NCI-H510A (cell line): ENCODE measurements at places on chromosomes 3 and 15.

DNA sequence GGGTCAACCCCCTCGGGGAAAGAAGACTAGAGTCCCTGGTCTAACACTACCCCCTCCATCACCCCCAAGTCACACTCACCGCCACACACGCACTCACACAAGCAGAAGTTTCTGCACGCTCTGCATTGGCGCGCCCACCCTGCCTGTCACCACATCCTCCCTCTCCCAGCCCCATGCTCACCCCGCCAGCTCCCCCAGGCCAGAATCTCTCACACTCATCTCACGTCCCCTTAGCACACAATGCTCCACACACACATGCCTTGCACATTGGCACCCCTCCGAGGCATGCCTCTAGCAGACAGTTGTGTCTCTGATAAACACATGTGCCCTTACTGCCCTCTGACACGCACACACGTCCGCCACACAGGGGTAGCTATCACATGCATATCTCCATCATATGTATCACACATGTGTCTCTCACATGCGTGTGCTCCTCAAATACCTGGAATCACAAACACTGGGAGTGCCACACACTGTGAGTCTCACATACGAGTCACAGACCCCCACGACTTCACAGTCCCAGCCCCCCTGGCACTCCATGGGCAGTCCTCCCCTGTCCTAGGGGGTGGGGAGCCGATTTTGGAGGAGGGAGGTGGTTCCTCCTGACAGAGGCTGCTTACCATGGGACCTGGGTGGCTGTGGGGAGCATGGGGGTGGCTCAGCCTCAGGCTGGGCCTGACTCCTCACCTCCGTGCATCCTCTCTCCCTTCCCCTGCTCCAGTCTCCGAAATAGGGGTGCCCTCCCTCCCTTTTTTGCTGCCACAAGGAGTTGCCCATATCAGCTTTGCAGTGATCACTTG, 898 bp downstream of the FBLN2 start:
- no peak for DNase-seq

DNA sequence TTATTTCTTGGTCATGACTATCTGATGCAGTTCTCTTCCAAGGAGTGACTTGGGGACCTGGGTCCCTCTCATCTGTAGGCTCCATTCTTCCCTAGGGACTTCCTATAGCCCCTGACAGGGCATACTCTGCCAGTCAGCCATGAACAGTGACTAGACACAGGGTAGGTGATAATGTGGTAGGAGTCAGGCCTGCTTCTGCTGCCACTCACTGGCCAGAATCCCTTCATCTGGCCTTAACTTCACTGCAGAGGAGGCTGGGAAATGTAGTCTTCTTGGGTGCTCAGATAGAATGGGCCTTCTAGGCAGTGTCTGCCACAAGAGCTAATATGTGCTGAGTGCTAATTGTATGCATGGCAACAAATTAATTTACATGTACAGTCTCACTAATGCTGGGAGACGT, 84.5 kb downstream of the CACNA2D3 start:
- no peak for DNase-seq

- DNase-seq = no peak
These were observed 481.5 kb downstream of the LPP start for GRCh38 chr3:188635258-188636042.

DNA sequence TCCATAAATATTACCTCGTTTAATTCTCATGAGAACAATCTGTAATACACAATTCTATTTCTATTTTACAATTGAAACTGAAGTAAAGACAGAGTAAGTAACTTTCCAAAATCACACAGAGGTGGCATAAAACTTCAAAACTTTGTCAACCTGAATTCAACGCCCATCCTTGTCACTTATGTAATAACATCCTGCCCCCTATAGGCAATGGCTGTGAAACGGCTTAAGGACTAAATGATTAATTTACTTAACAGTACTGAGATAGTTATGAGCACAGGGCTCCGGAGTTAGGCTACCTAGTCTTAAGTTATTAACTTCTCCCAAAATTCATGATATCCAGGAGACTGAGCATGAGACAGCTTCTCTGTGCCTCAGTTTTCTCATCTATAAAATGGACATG, 293.1 kb upstream of the CHRM5 start:
- DNase-seq = no peak

GRCh38 chr3:112486811-112487505, 12.3 kb downstream of the BTLA start:
- no peak for DNase-seq

GRCh38 chr3:38588995-38589937, 60.2 kb downstream of the SCN5A start:
- DNase-seq = no peak

DNA sequence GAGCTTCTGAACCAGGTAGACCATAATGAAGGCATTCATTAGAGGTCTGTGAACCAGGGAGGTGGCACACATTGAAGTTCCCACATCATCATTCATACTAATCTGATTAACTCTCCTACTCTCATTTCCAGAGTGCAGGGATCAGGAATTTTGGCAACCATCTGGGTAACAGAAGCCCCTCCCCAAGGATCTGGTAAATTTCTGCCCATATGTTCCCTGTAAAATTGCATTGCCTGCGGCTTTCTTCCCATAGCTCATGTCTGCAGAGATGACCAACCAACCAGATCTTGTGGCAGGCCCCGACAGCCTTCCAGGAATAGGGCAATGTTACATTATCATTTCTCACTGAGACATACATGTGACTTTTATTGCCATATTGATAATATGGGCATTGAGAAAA, 111.4 kb upstream of the CHL1 start:
- no peak for DNase-seq

- DNase-seq = no peak
These were observed 40.3 kb upstream of the PARL start for GRCh38 chr3:183924956-183925355.

DNA sequence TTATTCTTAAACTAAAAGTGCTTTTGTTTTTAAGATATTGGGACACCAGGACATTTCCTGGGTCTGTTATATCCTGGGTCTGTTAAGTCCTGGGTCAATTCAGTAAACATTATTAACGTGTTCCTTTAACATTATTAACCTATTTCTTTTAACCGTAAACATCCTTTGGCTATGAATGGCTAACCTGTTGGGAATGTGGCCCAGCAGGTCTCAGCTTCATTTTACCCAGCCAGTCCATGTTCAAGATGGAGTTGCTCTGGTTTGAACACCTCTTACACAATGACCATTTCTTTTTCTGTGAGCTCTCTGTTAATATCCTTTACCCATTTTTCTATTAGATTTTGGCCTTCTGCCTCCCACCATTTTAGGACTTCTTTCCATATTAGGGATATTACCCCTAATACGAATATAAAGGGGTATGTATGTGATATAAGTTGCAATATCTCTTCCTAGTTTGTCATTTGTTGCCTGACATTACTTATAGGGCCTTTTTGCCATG, 88.9 kb upstream of the NEDD4 start:
- no peak for DNase-seq

DNA sequence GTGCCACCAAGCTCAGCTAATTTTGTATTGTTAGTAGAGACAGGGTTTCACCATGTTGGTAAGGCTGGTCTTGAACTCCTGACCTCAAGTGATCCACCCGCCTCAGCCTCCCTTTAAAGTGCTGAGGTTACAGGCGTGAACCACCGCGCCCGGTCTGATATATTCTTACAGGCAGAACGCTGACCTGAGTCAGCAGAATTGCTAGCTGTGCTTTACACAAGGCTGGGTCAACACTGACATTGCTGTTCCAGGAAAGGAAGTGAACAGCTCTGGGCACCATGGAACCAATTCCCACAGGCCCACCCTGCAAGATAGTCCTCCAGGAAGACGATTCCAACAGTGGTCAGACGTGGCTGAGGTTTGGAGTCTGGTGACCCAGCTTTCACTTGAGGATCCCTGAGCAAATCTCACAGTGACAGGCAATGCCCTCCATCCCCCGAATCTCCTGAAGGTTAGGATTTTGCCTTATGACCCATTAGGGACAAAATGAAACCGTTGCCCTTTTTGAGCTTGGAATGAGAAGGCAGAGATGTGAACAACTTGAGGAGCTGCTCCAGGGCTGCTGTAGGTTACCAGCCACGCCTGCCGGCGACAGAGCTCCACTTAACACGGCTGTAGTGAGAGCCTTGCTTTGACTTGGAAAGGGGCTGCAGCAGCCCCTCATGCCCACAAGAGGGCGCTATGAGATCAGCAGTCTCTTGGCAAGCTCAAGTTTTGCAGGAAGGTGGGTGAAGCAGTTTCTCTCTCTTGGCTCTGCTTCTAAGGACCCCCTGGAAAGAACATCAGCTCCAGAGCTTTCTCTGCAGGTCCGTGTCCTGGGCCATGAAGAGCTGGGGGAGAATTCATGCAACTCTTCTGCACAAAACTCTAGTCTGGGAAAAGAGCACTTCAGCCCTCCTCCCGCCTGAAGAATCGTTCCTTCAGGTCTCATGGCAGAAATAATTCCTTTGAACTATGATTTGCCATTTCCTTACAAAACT, 74.1 kb downstream of the SENP2 start:
- DNase-seq = peak; percentile 9

DNA sequence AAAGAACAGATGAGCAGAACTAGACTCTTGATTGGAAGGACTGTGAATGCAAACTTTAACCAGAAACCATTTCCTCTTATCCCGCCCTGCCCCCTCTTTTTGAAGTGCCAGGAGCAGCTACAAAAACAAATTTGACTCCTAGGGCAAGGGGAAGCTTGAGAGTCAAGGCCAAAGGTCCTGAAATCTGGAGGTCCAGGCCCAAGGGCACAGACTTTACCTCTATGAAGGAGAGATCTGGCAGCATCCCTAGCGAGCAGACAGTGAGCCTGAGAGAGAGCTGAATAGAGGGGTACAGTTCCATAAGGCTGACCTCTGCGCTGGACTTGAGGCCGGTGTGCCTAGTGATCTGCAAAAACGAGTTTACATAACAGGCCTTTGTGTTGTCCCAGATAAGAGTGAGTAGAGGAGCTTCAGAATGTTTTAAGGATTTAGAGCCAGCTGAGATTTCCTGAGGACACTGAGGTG, 5.1 kb downstream of the RAB43 start:
- DNase-seq = no peak

DNA sequence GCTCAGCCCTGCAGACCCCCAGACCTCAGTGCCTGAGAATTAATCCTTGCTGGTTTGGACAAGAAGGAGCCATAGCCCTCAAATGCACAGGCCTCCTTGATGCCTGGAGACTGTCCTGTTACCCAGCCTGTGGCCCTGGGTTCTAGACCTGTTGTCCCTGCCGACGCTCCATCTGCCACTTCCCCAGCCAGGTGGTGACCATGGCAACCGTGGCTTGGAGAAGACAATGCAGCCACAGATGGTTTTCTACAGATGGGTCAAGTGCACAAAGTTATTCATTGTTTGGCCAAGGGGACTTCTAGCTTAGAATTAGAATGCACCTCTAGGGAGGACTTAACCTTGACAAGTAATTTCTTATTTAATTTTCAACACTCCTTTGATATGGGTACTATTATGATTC, 297.1 kb downstream of the UACA start:
- DNase-seq = no peak

DNA sequence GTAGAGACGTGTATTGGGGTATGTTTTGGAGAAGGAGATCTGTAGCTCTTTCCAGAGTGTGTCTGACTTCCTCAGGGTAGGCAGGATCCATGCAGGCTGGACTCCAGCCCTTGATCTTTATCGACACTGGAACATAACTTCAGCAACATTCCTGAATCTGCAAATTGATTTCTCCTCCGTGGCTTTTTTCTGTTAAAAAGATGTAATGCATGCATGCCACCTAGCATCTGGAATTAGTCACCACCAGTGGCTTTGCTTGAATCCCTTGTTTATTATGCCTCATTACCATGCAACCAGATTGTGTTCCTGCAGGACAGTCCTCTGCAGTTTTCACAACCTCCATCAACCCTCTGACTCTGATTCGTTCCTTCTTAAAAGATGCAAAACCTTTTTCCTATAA, 86.1 kb downstream of the CCNL1 start:
- no peak for DNase-seq

DNA sequence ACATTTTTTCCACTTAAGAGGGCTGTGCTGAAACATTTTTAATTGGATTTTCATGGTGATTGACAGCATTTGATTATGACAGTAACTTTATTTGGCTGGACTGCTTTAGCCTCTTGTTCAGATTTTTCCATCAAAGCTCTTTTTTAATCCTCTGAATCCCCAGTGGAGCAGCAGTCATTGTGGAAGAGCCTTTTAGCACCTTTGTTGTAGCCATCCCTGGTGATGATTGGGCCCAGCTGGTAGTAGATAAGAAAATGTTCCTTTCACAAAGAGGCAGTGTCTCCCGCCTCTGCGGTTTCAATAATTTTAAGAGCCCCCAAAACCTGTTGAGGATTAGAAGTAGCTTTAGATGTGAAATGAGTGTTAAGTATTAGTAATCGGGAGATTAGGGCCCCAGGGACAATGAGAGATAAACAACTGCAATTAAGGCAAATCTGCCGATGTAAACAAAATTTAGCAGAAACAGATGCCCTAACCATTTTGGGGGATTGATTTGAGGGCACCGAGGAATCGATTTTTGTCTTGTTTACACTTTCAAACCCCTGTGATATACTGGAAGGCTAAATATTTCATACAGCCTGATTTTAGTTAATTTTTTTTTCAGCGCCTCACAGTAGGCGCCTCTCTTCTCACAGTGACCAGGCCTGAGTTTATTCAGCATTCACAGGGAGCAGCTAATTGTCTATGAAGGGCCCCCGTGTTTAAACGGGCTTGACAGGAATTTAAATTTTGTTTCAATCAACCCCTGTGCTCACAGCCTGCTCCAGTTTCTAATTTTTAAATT, 43.2 kb upstream of the SKOR1 start:
- no peak for DNase-seq

DNA sequence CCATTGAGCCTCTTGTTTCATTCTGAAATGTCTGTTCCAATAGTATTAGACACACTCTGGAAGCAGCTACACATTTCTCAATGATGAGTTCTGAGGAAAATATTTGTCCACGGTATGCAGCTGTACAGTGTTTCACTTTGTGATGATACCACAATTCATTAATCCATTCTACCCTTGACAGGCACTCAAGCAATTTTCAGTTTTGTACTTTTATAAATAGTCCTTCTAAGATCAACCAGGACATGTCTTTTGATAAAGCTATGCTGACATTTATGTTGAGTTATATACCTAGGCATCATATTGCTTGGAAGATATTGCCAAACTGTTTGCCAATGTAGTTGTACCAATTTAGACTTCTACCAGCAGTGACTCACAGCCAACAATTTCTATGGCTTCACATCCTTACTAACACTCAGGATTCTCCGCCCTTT, 165.1 kb upstream of the COL8A1 start:
- DNase-seq = no peak
